CD4-positive, alpha-beta T cell treated with Interleukin-2 at 100 ng/mL for 4 hours (primary cell): ENCODE measurements at places on chromosomes 12 and 14.

DNA sequence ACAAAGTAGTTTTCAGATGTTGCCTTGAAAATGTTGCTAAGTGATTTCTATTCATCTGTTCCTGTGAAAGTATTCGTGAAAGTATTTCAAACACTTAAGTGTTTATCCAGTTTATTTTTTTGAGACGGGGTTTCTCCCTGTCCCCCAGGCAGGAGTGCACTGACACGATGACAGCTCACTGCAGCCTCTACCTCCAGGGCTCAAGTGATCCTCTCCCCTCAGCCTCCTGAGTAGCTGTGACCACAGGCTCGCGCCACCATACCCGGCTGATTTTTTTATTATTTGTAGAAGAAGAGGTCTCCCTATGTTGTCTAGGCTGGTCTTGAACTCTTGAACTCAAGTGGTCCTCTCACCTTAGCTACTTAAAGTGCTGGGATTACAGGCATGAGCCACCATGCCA is 1.7 kb downstream of the ZDHHC17 start:
- DNase-seq: no peak

GRCh38 chr14:28772613-28773012 is 6.0 kb downstream of the FOXG1 start:
- no peak for DNase-seq

- peak; percentile 65 for DNase-seq
Observed at GRCh38 chr12:107131832-107132616, 38.7 kb upstream of the CRY1 start.

DNA sequence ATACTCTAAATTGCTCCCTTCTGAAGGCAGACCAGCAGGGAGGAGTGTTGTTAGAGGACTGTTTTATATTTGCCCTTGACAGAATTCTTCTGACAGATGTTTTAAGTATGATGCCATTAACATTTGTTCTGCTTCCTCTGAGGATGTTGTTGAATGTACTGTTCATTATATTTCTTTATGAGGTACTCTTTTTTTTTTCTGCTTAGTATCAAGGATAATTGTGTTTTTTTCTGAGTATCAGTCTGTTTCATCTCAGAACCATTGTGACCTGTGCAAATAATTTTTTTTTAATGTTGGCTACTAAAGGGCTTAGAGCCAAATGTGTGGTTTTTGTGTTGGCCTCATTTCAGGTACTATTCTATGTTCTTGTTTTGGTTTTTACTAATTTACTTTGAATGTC is 10.6 kb downstream of the METAP2 start:
- DNase-seq: no peak

GRCh38 chr12:24822121-24822899 is 126.6 kb downstream of the BCAT1 start:
- DNase-seq: no peak

- peak; percentile 85 for DNase-seq
Observed at GRCh38 chr12:8045952-8046944, 13.7 kb downstream of the FOXJ2 start.

DNA sequence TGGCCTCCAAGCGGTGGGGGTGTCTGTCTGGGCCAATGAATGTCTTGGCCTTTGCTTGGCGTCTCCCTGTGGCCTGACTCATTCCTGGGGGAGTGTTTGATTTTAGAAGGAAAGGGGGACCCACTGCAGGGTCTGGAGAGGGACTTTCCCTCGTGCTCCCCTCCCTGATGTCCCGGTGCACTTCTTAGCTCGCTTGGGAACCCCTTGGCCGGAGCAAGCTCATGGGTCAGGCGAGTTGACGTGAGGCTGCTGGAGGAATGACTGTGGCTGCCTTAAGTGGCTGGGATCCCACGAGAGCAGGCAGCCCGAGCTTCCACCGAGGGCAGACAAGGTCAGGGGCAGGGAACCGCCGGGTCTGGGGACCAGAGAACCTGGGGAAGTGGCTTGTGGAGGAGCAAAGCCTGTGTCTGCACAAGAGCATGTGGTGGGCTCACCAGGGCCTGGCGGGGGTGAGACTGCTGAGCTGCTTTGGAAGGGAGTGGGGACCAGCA is 218.4 kb upstream of the C14orf180 start:
- no peak for DNase-seq

- DNase-seq: no peak
Observed at GRCh38 chr12:53453953-53454640, 2.2 kb downstream of the PCBP2 start.

GRCh38 chr12:85642808-85643207 is 193.4 kb downstream of the RASSF9 start:
- DNase-seq: no peak

DNA sequence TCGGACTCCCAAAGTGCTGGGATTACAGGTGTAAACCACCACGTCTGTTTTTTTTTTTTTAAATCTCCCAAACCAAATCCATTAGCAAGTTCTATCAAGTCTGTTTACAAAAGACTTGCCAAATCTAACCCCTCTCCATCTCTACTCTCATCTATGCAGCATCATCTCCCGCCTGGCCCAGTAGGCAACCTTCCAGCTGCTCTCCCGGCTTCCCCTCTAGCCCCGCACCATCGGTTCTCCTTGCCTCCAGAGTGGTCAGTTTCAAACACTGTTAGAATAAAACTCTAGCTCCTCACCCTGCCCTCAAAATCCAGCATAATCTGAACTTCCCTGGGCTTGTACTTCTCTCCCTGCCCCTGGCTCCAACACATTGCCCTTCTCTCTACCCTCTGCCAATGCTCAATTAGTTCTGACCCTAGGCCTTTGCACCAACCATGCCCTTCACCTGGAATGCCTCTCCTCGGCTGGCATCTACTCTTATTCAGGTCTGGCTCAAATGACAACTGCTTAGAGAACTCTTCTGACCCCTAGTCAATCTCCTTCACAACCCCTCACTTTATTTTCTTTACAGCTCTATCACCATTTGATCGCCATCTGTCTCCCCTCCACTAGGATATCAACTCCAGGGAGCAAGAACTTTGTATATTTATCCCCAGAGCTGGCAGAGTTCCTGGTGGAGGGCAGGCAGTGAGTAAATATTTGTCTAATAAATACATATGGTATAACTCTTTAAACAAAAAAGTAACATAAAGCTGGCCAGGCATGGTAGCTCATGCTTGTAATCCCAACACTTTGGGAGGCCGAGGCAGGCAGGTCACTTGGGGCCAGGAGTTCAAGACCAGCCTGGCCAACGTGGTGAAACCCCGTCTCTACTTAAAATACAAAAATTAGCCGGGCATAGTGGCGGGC is 4.9 kb downstream of the WSB2 start:
- DNase-seq: no peak

DNA sequence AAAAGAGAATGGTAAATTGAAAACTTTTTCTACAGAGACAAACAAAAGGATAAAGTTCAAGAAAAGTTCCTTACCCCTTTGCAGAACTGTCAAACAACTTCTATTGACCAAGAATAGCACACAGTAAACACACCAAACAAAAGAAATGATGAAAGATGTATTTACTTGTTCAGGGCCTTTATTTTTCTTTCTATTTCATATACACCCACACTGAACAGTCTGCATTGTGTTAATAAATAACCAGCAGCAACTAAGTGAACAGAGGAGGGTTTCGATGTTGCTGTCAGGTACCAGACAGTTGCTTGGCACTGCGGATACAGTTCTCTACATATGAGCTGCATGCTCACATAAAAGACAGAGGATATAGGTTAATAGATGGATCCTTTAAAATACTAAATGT is 122.1 kb downstream of the SOX5 start:
- no peak for DNase-seq

- DNase-seq: peak; percentile 42
Observed at GRCh38 chr12:68612202-68612601, 1.5 kb downstream of the RAP1B start.

DNA sequence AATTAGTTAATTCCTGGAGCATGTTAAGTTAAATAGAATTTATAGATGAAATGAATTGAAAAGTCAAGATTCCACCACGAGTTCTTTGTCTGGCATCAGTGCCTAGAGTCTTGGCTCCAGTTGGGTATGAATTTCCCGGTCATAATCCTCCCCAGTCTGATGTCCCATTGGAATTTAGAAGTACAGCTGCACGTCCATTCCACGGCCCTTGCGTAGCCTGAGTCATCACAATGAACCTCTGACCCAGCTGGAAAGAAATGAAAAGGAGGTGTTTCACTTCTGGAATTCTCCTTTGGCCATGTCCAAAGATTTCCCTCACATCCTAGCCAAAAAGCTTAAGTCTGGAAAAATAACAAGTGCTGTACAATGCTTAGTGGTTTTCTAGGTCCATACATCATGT is 122.7 kb downstream of the KICS2 start:
- DNase-seq: no peak

DNA sequence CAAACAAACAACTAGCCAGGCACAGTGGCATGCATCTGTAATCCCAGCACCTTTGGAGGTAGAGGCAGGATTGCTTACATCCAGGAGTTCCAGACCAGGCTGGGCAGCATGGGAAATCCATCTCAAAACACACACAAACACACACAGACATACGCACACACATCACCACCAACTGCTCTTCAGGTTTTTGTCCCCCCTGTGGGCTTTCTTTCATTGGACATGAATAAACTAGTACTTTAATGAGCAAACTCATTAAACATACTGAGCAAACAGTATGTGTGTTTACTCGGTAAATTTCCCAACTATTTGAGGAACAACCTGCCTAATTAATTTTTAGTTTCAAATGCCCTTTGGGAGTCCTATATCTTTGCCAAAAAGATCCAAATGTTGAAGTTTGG is 10.1 kb upstream of the RASSF3 start:
- DNase-seq: no peak

DNA sequence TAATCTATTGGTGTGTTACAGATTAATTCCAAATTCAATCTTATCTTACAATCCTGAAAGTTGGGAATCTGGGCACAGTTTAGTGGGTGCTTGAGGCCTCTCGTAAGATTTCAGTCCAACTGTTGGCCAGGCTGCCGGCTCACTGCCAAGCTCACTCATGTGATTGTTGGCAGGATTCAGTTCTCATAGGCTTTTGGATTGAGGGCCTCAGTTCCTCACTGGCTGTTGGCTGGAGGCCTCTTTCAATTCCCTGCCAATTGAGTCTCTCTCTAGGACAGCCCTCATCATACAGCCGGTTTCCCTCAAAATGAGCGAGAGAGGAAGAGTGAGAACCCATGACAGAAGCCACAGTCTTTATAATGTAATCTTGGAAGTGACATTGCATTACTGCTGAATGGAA is 123.5 kb upstream of the FBXO33 start:
- DNase-seq: no peak

- peak; percentile 60 for DNase-seq
Observed at GRCh38 chr12:66409195-66409871, 107.0 kb downstream of the HELB start.

DNA sequence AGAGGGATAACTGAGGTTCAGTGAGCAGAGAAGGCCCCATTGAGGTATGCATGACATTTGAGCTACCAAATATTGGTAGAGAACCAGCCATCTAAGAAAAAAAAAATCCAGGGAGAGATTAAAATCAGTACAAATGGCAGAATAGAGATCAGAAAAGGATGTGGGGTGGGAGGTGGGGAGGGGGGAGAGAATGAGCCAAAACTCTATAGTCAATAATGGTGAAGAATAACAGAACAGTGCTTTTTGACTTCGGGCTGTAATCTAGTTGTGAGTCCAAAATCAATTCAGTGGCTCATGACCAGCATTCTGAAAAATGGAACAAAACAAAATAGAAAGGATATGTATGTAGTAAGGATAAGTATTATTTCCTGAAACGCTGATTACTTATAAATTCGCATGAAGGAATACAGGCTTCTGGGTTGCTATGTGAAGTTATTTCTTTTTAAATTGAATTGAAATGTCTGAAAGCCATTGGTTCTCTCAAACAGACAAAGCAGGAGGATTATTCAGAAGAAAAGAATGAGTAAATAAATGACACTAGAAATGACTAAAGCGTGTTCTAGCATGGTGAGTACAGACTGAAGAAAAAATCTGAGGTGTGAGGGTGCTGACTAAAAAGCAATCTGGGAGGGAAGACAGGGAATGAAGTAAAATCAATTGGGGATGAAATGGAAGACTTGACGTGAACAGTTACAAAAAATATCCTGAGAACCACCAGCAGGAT is 72.4 kb downstream of the ATP2B1 start:
- no peak for DNase-seq

GRCh38 chr12:100724071-100724470 is 70.5 kb upstream of the ANO4 start:
- DNase-seq: no peak

DNA sequence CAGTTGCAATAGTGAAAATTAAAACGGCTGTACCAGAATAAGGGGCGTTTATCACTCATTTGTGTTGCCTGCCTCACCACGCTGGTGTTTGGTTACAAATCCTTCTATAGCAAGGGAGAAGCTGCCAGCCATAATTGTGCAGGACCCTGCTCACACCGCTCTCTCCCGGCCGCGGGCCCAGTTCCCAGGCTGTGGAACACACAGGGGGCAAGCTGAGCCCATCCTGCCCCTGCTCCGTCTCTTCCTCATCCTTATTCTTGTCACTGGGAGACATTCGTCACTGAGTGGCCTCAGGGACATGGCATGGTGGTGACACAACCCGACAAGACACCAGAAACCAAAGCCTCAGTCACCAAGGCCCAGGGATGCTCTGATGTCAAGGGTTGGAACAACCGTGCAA is 116.3 kb upstream of the FKBP4 start:
- no peak for DNase-seq

GRCh38 chr12:11729008-11729407 is 79.5 kb downstream of the ETV6 start:
- no peak for DNase-seq

DNA sequence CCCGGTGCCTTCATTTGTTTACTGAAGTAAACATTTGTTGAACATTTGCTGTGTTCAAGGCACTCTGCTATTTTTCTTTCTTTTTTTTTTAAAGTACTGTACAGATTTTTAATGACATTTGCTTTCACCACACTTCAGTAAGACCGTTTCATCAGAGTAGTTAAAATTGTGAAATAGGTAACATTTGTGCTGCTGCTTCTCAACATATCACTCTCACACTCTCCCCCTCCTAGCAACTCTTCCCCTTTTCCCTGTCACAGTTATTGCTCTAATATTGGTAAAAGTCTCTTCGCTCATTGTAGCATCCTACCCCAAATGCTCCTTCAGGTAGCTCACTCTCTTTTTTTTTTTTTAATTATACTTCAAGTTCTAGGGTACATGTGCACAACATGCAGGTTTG is 49.6 kb downstream of the SRGAP1 start:
- no peak for DNase-seq

DNA sequence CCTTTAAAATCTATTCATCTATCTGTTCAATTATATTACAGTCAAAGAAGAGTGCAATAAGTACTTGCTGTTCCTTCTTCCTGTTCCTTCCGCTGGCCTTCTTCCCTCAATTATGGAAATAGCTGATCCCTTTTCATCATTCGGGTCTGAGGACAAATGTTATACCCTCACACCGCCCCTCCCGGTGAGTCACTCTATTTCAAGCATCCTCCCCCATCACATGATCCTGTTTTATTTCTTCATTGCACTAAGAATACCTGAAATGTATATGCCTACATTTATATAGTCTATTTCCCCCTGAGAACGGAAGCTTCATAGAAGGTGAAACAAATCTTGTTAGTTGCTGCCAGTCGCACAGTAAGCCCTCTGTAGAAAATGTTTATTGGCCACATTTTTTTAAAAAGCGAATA is 2.5 kb downstream of the SLC38A1 start:
- peak; percentile 63 for DNase-seq

- no peak for DNase-seq
Observed at GRCh38 chr12:97535582-97535981, 73.0 kb downstream of the RMST start.
